ENCODE measurements at places on chromosomes 13 and 19.

GRCh38 chr13:31663880-31664585, 75.3 kb upstream of the RXFP2 start:
- no peak for DNase-seq

DNA sequence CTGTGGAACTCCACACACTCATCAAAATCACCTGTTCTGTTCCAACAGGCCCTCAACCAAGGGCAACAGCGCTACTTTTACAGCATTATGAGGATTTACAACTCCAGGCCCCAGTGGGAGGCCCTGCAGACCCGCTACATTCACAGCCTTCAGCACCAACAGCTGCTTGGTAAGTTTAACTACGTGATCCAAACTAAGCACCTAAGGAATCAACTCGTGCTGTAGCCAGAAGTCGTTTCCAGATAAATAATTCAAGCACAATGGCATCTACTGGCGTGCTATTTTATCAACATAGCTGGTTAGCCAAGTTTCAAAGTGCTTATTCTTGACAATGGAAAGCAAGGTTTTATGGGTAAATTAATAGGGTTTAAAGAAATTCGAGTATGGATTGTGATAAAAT, 5.3 kb downstream of the FAM216B start:
- DNase-seq = no peak

GRCh38 chr13:74087357-74087756, 46.8 kb downstream of the KLF12 start:
- DNase-seq = no peak

DNA sequence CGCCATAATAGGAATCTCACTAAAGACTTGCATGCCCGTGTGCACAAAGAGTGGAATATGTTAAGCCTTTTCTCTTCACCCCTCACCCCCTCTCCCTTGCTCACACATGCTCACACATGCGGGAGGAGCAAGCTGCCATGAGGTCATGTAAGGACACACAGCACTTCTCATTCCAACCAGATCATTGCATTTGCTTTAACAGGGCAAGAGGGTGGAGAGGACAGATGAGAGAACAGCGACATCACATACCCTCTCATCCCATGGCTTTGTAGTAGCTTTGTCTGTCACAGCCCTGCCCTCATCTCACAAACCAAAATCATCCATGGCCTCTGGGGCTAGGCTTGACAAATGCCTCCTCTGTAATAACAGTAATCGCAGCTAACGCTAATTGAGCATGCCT, 145.6 kb upstream of the FRY start:
- no peak for DNase-seq

GRCh38 chr13:100721885-100722512, 47.4 kb upstream of the TMTC4 start:
- DNase-seq = no peak
